Skeletal muscle cell (primary cell): ENCODE measurements at places on chromosomes 5 and 9.

DNA sequence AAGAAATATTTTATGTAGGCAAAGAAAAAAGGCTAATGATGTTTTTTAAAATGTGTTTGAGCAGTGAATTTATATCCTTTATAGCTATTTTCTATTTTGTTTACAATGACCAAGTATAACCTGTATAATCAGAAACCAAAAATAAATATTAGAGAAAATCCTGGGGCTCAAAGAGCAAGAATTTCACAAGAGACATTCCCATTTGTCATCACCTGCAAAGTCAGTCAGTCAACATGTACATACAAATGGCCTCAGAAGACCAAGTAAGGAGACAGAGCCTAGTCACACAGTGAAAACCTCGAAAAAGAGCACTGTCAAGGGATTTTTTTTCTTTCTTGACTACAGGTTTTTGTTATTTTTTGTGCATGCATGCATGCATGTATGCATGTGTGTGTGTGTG is 231.4 kb downstream of the GLIS3 start:
- DNase-seq: no peak

- no peak for DNase-seq
Observed at GRCh38 chr5:166767858-166768257, 1523.6 kb upstream of the WWC1 start.

GRCh38 chr9:78958892-78959291 is 612.9 kb upstream of the TLE4 start:
- DNase-seq: no peak

- no peak for DNase-seq
Observed at GRCh38 chr5:172110921-172111851, 76.8 kb downstream of the STK10 start.

GRCh38 chr5:83864652-83865051 is 144.0 kb upstream of the HAPLN1 start:
- DNase-seq: no peak

GRCh38 chr5:52705720-52706119 is 82.0 kb upstream of the ITGA1 start:
- DNase-seq: no peak

DNA sequence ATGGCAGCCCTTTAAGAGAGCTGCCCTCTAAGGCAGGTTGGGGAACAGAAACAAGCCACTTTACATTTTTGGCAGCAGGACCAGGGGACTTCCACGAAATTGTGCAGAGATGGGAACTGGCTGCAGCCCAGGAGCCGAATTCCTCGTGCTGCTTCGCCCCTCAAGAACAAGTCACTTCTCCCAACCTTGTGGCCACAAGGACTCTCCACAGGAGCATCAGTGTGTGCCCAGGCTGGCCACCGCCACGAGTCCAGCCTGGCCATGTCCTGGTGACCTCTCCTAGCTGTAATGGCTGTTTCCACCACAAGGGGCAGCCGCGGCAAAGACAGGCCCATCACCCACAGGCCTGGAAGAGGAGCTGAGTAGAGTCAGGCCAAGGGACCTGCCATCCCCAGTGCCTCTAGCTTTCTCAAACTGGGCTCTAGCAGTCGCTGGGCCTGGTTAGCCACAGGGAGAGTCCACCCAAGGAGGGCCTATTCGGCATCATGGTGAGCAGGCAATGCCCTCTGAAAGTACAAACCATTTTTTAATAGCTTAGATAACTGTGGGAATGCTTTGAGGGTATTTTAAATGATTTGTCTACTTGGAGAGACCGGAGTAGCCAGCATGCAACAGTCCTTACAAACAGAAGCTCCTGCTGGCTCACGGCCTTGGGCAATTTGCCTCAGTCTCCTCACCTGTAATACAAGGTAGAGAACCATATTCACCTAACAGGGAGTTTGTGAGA is 129.0 kb downstream of the COL23A1 start:
- DNase-seq: no peak

DNA sequence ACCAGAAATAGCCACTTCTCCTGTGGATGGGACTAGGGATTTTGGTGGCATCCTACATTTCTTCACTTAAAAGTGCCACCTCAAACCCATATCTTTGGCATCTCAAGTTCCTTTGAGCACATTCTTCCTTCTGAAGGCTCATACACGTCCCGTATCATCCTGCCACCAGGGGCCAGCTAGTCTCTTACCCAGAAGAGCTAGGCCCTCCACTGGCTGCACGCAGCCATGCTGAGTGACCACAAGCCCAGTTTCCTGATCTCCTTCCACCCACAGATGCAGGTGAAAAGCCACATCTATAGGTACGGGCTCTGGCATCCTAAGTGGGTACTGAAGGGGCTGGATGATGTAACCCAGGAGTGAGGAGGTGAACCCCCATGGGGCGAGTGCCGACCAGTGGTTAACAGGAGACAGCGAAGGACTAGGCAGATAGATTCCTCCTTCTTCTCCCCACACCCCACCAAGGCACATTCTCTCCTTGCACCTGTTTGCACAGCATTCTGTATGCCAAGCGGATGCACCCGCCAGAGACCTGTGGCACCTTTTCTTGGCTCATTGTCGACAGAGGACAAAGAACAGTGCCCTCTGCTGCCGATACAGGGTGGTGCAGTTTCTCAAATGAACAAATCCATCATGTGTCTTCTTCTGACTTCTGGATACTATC is 14.4 kb upstream of the SCGB3A1 start:
- no peak for DNase-seq

DNA sequence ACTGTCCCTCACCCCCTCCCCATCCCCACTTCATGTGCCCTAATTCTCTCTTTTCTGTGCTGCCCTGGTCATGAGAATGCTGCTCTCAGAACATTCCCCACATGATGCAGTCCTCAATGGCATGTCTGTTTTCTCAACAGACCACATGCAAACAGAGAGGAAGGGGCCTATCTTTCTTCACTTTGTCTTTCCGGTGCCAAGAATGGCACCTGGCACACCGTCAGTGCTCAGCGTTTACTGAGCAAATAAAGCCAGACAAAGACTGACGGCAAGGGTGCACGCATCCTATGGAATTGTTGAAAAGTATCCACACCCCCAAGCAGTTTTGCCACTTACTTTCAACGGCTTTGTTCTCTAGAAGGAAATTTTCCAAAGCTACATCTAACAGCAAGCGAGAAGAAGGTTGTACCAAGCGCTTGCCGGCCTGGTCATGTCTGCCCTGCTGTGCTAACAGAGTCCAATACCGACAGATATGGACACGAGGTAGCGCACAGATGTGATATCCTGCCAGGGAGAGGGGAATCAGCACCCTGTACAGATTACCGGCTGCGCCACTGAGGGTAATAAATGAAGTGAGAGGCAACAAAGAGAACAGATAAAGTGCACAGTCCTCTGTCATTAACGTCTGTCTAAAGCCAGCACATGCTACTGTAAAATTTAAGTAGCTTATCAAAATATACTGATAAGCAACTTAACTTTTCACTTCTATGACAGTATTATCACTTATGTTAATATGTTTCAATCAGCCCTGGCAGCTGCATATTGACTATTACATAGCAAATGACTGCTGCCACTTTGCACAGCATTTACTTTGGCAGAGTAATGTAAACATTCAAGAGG is 251.7 kb downstream of the DENND1A start:
- DNase-seq: no peak

DNA sequence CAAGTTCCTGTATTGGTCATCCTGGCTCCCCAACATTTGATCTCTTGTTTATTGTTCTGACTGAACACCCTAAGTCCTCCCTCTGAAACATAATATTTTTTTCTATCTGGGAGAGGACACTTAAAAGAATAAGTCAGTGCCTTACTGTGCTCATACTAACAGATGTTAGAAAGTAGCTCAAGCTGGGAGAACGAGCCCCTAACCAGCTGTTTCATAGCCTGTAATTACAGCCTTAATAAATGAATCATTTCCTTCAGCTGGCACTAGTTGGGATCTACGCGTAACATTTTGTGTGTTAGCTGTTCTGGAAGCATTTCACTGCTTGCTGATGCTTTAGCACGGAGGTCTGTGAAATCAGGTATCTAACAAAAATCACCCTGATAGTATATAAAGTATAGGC is 345.9 kb upstream of the RIOK2 start:
- DNase-seq: peak; percentile 65

- peak; percentile 9 for DNase-seq
Observed at GRCh38 chr9:4366591-4367330, 66.9 kb upstream of the GLIS3 start.

DNA sequence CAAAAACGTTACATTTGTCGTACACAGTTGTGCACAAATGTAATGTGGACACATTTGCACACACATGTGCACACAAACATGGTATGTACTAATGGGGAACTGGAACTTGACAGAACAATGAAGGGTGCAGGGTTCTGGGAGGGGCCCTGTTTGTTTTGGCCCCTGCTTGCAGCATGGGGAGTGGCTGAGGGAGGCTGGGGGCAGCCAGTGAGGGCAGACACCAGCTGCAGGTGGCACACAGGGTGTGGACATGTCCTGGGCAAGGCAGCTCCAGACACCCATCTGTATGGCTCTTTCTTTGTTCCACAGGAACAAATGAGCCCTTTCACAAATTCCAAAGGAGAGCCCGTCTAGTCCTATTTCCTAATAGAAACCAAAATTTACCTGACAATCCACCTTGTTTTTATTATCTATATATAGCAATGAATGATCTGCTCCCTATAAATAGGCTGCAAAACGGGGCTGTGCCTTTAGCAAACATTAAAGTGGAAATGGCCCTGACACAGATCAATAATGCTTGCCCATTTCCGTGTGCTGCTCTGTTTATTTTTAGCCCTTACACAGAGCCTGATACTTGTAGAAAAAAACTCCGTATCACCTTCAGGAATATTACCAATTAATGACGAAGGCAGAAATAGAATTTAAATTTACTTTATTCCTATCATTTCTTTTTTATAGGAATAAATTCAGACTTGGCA is 26.4 kb downstream of the MARCHF3 start:
- DNase-seq: no peak

DNA sequence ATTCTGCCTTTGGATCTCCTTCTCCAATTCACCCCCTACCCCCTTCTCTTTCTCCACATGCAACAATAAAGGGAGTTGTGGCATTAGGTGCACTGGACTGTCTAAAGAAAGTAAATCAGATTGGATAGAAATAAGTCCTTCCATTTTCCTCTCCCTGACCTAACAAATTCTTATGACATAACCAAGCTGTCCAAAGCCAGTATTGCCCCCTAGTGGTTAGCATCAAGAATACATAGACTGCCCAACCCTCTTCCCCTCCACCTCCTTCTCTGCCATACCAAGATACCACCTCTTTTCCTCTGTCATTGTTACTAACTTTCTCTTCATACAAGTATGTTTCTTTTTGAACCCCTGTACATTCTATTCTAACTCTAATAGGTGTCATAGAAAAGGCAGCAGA is 45.7 kb downstream of the PPARGC1B start:
- DNase-seq: no peak

DNA sequence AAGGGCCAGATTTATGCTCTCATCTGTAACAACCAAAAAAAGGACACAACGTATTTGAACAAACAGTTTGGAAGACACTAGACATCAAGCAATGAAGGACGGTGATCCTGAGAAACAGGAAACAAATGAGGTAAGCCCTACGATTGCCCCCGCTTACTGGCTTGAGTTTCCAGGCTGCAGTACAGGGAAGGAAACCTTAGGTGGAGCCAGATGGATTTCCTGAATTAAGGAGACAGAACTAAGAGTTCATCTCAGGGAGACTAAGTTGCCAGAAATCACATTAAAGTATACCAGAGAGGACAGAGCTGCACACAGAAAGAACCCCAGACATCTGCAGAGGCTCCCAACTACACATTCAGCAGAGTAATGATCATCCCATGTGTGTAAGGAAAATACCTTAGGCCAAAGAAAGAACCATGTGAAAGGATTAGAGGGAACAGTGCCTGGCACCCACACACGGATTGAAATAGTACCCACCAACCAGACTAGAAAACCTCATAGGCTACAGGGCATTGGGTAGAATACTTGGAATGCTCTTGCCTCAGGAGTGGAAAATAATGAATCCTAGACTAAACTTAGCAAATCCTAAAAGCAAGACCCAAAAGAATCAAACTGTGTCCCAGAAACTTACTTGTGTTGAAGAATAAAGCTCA is 99.3 kb upstream of the NIPBL start:
- DNase-seq: peak; percentile 3

DNA sequence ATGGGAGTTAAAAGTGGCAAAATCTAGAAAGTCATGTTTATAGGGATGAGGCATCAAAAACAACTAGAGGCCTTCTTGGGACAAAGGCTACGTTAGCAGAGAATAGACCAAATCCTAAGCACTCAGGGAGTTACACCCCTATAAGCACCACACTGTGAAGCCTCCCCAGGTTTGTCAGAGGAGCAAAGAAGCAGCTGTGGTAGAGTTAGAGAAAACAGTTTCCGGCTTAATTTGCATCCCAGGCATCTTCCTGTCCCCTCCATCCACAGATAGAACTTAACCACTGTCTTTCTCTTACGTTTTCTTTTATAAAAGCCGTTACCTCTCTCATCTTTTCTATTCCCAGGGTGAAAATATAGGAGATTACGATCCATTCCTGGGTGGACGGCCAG is 188.6 kb upstream of the KLF9 start:
- DNase-seq: no peak

DNA sequence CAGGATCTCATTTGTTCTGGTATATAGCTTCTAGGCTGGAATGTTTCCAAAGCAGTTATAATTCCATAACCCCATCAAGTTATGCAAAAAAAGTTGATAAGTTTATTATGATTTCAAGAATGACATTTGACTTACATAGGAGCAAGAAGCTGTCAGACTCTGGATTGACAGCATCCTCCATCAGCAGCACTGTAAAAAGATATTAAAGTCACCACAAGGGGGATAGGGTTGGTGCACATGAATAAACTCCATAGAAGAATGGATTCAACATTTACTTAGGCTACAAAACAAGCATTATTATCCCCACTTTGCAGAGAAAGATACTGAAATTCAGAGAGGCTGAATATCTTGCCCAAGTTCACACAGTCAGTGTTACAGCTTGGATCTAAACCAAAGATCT is 208.9 kb upstream of the SLC30A5 start:
- DNase-seq: no peak

GRCh38 chr5:3597167-3598007 is 1.8 kb downstream of the IRX1 start:
- DNase-seq: no peak

- no peak for DNase-seq
Observed at GRCh38 chr5:73605223-73606087, 20.5 kb upstream of the ARHGEF28 start.

DNA sequence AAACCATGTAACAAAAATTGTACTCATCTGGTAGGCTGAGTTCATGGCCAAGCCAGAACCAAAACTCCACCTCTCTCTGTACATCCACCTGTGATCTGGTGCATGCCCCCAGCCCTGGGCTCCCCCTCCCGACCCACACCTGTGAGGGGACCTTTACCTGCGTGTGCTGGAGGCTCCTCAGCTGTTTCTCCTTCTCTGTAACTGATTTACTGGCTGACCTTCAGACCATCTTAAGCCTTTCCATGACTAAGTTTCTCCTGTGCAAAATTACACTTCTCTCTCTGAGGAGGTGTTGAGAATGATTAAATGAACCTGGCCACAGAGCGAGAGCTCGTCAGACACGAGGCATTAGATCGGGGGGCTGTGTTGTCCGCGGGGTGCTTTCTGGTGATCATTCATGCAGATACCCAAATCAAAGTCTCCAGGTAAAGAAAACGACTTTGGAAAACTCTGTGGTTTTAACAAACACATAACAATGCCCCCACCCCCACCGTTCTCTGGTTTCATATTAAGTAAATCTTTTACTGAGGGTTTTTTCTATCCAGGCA is 136.4 kb downstream of the SEMA5A start:
- DNase-seq: no peak
